ENCODE measurements at places on chromosomes 3 and 15.

DNA sequence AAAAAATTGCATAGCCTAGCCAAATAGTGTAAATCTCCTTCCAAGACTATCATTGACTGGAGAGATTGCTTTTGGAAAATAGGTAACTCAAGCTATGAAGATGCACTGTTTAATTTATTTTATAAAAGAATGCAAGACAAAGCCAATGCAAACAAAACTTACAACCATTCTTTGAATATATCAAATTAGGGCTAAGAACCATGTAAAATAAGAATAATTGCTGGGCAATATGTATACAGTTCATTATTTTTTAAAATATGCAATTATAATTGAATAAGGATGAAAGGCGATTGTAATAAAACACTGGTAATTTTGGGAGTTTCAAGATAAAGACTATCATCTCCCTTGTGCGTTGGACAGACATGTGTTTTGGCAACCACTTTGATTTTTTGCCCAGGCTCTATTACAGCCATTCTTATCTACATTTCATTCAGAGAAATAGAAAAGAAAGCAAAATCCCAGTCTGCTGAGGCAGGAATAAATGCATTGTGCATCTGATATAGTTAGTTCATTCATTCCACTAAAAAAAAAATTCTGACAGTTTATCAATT, 242.3 kb upstream of the ROBO1 start:
- DNase-seq = no peak

DNA sequence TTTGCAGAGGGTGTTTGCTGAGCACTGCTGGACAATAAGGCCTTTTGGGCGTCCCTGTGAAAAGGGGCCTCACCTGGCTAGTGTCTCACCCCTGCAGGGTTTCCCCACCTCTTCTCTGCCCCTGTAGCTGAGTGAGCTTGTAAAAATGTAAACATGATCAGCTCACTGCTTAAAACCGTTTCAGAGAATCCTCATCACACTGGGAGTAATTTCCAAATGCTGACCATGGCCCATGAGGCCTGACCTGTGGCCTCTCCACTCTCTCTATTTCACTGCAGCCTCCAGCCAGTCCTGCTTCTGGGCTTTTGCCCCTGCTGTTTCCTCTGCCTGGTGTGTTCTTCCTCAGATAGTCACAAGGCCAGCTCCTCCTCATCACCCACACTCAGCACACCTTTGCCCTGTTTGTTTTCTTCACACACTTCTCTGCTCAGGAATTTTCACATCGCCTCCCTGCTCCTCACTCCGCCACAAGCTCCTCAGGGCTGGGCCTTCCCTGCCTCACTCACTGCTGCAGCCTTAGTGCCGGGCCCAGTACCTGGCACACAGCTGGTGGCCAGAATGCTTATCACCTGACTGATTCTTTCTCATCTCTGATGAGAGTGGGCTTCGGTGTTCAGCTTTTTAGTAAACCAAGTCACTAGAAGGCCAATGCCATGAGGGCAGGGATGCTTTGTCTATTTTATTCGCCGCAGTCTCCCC, 79.3 kb upstream of the SEC13 start:
- DNase-seq = no peak

GRCh38 chr3:105842943-105843342, 25.9 kb downstream of the CBLB start:
- DNase-seq = no peak

GRCh38 chr3:106635271-106635670, 742.0 kb upstream of the CCDC54 start:
- DNase-seq = no peak

- no peak for DNase-seq
Measured at GRCh38 chr15:68537097-68537496, 41.7 kb upstream of the CORO2B start.

DNA sequence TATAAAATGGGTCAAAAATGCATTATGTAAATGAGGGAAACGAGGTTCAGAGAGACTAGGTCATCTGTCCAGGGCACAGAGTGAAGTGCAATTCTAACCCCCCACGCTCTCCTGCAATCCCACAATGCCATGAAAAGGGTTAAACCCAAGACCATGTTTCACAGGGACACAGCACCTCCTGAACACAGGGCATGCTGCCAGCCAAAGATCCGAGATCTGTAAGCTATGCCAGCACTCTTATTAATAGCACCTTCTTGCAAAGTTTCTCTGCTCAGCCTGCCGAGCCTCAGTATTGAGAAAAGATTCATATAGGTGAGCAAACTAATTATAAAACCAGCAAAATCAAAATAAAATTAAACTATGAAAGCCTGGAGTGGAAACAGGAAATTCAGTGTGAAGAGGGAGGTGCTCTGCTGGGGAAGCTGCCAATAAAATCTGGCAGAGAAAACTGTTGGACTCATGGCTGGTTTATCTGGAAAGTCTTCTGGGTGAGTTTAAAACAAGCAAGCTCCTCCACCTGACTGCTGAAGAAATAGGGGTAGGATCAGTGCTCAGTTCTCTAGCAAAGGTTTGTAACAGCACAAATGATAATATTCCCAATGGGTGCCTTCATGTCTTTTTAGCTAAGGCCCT, 50.3 kb downstream of the LRIG1 start:
- DNase-seq = peak; percentile 50

- DNase-seq = no peak
Measured at GRCh38 chr3:42130007-42130328, 38.8 kb downstream of the TRAK1 start.

- no peak for DNase-seq
Measured at GRCh38 chr3:11244121-11244677, 28.0 kb upstream of the ATG7 start.

DNA sequence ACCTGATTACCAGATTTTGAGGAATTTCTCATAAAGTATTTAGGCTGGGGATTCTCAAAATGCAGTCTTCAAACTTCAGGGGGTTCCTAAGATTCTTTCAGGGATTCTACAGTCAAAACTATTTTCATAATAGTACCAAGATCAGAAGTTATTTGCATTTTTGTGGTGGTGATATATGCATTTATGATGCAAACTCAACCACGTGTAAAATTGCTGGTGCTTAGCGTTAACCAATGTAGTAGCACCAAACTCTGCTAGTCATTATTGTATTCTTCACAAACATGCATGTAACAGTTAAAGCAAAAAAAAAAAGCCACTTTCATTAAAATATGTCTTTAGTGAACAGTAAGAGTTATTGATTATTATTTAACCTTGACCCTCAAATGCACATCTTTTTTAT, 274.9 kb upstream of the DNAJC19 start:
- DNase-seq = no peak

DNA sequence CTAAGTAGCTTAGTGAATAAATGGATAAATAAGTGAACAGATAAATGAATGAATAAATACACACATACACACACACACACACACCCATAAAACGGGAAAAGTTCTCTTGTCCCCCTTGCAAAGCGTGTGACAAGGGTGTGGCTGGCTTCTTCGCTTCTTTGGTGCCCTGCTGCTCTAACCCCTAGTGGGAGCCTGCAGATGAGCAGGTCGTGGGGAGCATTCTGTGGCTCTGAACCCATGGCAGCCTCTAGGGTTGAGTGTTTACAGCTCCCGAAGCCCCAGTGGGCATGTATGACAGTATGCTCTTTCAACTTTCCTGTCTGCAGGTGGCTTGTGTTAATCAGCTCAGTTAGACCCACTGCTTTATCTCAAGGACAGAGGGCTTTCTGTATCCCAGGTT, 582.3 kb downstream of the EDEM1 start:
- DNase-seq = no peak

GRCh38 chr3:38110314-38111050, 26.4 kb downstream of the ACAA1 start:
- DNase-seq = no peak

GRCh38 chr3:170564664-170565063, 21.2 kb downstream of the SLC7A14 start:
- no peak for DNase-seq

DNA sequence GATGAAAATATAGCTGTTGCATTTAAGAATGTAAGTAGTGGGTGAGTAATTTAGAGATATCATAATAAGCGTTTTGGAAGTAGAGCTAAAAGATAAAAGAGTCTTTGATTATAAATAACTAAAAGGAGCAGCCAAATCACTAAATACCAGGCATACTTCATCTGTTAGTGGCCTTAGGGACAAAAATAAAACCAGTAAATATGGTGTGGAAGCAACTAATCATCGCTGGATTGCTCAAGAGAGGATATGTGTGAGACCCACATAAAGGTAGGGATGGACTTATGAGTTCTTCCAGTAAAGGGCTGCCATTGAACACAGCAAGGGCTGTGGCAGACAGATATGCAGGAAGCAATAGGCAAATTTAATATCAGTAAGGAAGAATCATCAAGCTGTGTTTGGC, 356.2 kb downstream of the CNTN4 start:
- no peak for DNase-seq

DNA sequence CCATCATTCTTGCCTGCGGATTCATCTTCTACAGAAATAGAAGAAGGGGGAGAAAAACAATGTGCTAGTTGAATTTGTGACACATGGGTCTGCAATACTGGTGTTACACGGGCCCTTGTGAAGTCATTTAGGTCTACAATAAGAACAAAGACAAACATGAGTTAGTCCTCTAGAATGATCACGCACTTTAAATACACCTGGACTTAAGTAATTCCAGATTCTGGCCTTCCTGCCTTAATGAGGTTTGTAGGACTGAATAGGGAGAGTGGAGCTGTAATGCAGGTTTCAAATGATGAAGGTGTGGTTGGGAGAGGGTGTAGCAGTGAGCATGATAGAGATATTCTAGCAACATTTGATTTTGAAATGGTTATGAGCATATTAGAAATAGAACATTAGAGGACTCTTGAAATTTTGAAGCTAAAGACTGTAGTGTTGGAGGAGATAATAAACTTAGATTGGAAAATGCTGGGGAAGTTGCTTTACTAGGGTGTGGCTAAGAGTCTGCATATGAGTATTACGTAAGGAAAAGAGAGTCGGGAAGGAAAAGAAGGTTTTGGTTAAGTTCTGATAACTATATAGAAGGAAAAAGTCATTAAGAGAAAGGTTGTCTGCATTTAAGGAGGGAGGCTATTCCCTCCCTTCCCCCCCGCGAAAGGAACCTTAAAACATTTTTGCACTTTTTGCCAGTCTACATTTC, 606 bp downstream of the EIF2A start:
- DNase-seq = no peak

DNA sequence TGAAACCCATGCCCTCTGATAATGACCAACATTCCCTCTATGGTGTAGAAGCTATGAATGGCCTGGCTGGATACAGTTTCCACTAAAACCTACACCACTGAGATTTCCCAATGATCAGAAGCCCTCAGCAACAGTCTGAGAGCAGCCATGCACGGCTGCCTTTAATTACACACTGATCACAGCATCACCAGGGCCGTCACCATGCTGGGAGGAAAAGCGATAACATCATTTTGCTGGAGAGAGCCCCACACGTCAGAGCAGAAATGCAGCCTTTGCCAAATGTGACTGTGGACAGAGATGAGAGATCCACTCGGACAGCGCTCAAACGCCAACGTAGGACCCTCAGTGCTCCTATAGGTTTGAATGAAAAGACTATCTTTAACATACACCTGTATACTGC, 135.0 kb downstream of the XXYLT1 start:
- no peak for DNase-seq

DNA sequence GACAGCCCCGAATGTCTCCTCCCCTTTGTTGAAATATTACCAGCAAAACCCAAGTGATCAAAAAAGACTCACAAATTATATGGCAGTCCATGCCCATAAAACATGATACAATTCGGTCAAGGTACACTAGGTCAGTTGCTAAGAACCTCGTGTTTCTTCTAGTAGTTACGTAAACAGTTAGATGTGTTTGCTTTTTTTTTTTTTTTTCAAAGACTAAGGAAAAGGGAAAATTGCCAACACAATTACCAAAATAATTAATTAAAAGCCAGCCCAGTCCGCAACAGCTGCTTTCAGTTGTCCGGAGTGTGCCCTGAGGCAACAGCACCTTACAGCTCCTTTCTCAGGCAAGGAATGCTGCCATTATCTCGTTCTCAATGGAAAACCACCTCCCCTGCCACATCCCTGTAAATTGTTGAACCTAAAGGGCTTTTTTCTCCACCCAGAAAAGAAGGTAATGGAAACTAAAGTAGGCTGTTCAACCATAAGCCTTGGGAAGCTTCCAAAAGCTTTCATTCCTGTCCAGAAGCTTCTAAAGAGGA, 129.2 kb upstream of the TSC22D2 start:
- DNase-seq = no peak

- no peak for DNase-seq
Measured at GRCh38 chr3:168096210-168096652, 507 bp upstream of the GOLIM4 start.

DNA sequence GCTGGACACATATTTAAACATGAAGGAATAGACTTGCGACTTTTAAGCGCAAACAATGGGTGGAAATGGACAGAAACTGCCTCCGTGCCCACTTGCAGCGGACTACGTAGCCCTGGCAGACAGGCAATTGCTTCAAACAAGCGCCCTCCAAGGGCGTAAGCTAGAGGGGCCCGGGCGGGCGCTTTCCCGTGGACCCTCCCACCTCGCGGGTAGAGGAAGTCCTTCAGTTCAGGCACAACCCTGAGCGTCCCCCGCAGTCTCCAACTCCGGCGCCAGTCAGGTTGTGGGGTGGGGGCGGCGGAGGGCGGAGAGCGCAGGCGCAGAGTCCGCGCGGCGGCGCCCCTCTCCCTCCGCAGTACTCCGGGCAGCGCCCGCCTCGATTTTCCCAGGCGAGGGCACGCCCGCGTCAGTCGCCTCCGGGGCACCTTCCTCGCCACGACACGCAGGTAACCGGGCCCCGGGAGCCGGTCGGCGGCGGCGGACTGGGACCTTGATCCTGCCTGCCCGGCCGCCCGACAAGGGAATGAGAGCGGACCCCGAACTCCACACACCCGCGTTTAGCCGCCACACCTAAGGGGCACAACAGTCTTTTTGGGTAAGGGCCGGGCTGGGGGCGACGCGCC, at the start of gene SLC35G2:
SLC35G2 (plus strand) TSS at position 358 of the 623 bp plus-strand sequence. CDS start 35,335 bp downstream, outside the sequence.
- DNase-seq = peak; percentile 52

DNA sequence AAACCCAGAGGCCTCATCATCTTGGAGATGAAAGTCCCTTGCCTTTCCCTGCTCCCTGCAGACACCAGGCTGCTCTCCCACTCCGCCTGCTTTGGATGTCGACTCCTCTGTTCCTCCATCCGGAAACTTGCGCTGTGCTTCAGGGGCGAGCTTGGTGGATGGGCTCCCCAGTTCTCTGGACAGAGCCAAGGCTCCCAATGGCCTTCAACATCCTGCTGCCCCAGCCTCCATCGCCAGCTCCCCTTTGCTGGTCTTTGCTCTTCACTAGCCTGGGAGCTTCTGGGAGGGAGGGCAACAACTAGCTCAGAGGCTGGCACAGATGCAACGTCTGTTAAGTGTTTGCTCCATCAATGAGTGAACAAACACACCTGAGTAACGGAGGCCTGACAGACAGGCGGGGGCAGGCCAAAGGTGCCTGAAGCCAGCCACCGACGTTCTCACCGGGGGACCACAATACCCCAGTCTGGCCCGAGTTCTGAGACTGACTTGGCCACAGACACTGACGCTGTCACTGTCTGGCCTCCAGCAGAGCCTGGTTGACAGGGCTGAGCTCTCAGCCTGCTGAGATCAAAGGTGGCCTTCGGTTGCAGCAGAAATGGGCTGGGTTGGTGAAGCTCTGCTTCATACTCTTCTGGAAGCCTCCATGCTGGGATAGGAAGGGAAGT, 39.0 kb downstream of the RGMA start:
- DNase-seq = no peak

All from dorsolateral prefrontal cortex (tissue), 122 donors.